ENCODE measurements at places on chromosomes 2 and 18.

- DNase-seq = no peak
Measured at GRCh38 chr2:187942876-187943275, 348.8 kb upstream of the GULP1 start.

GRCh38 chr2:211055438-211055837 is 499.0 kb downstream of the CPS1 start:
- DNase-seq = no peak

GRCh38 chr18:70322928-70323327 is 34.1 kb downstream of the SOCS6 start:
- no peak for DNase-seq

GRCh38 chr2:207073412-207073800 is 92.3 kb downstream of the KLF7 start:
- no peak for DNase-seq

DNA sequence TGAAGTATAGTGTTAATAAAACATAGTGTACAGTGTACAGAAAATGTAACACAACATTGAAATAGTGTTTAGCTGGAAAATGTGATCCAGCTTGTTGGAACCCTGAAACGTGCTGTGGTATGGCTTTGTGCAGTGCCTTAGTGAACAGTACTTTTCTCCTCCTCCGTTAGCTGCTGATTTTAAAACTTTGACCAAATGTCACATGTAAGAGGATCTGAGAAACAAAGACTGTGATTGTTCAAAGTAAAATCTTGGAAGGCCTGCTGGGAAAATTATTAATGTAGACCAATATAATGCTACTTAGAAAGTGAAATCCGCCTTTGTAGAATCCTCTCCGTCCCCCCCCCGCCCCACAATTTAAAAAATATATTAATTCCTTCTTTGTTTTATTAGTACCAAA is 911 bp upstream of the KCNJ13 start:
- no peak for DNase-seq
